ENCODE measurements at places on chromosomes 2 and 18.
A peak's percentile ranks its signal among the peaks of the same experiment; 100 is the strongest.

DNA sequence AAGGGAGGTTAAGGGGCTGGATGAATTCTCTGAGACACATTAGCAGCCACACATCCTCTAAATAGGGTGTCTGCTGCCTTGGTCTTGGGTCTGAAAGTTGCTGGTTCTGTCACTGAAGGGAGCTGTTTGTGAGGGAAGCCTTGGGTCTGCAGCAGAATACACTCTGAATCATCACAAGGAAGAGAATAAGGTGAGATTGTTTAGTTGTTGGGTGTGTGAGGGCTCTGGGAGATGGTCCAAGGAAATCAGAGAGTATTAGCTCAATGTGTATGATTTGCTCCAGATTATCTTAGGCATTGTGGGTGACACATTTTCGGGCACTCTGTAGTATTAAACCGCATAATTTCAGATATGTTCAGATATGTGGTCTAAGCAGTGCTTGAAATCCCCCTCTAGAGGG, 548.5 kb downstream of the SLC4A3 start:
- DNase-seq: no peak

GRCh38 chr2:8494151-8494550, 187.7 kb upstream of the ID2 start:
- no peak for DNase-seq

- DNase-seq: no peak
Observed at GRCh38 chr18:58860747-58861231, 3.9 kb upstream of the ZNF532 start.

- no peak for DNase-seq
Observed at GRCh38 chr18:614193-614592, 17.4 kb downstream of the CLUL1 start.

DNA sequence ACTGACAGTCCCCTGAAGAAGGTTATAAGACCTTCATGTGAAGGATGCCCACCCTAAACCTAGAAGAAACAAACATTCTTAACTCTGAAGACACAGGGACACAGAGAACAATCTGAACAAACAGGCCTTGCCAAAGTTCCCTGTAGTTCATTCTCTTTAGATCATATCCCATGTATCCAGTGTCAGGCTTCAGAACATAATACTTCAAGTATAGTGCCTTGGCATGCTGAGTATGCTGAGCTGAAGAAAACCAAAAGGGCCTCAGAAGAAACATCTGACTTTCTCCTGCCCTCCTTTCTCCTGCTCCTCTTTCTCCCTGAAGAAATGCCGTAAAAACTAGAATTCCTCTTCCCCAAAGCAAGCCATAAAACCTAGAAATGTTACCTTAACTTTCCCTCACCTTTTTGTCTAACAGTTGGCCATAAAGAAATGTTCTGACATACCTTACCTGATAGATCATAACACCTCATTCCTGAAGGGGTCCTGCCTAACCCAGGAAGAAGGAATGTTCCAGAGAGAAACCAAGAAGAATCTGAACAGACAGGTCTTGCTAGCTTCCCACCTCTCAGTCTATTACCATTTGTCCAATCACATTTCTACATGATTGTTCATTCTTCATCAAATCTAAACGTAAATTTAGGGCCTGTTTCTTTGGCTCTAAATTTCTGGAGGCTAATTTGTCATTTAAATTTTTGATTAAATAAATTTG, 160.1 kb upstream of the ZC3H15 start:
- DNase-seq: no peak

DNA sequence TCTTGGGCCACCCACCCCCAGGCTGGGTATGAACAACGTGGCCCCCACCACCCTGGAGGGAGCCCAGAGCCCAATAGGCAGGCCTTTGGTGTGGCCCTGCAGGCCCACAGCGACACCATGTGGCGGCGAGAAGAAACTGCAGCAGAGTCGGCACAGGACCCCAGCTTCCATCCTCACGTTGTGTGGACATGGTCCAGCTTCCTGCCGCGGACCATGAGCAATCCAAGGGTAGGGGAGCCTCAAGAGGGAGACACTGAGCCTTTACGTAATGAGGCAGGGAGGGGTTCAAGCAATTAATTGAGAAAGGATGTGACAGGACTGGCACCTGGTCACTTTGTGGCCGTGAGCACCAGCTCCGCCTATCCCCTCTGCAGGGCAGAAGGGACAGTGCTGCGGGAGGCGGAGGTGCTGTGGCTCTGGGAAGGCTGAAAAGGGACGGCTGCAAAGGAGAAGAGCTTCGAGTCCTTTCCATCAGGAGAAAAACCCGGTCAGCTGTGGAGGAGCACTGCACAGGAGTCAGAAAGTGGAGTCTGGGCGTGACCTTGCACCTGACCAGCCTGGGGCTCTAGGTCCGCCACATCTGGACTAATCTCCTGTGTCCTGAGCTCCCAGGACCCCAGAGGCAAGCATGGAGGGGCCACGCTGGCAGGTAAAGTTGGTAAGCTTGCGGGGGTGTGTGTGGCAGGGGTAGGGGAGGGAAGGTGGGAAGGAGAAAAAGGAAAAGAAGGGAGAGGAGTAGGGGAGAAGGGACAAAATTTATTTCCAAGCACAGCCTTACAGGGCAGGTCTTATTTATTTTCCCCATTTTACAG, 44.9 kb downstream of the TMEM37 start:
- DNase-seq: no peak

GRCh38 chr18:31250902-31251301, 67.1 kb upstream of the DSG1 start:
- no peak for DNase-seq

- no peak for DNase-seq
Observed at GRCh38 chr2:10217489-10218435, 84.9 kb upstream of the HPCAL1 start.

DNA sequence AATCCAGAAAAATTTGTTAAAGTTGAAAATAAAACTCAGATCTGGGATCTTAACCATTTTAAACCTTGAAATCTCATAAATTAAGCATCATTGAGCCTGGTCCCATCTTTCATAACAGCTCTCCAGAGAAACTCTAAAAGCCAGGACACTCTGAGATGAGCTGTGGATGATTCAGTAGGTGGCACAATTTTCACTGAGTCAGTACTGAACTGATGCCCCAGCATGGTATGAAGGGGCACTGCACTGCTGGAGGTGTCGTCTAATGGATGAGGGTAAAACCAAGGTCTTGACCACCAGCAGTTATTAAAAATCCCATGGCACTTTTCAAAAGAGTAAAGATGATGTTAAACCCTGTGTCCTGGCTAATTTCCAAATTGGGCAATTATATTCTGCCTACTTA, 170.6 kb downstream of the FIGN start:
- no peak for DNase-seq

DNA sequence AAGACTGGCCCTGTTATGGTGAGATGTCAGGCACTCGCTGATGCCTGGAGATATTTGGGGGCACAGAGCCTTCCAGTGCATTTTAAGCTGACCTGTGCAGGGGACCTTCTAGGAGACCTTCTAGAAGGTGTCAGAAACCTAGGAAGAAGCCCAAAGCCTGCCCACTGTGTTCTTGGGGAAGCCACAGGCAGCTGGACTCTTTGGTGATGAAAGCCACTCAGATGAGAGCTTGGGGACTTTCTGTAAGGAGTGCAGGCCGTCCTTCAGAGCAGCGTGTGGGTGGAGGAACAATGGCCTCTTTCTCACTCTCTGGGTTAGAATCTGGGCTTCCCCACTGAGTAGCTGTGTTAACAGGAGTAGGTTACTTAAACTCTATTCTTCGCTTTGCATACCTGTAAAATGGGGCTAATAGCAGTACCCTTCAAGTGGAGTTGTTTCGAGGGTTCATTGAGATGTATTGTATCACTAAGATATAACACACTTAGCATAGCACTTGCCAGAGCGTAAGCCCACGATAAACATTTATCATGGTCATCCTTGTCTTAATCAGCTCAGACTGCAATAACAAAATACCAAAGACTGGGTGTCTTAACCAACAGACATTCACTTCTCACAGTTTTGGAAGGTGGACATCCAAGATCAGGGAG, 322.3 kb upstream of the EPAS1 start:
- no peak for DNase-seq

- no peak for DNase-seq
Observed at GRCh38 chr2:164910101-164910899, 45.0 kb downstream of the SLC38A11 start.

- no peak for DNase-seq
Observed at GRCh38 chr2:162587674-162588305, 243.9 kb downstream of the GCA start.

GRCh38 chr18:5571666-5572065, 27.9 kb upstream of the EPB41L3 start:
- no peak for DNase-seq

DNA sequence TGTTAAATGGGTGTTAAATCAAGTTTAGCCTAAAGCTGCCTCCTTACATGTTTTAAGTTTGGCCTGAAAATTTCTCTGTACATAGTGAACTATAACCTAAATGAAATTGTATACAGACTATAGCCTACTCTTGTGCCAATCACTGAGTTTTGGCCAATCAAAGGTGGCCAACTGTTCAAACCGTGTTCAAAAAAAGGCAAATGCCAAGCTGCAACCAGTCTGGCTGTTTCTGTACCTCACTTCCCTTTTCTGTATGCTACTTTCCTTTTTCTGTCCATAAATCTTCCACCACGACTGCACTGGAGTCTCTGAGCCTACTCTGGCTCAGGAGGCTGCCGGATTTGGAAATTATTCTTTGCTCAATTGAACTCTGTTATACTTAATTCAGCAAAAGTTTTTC, 121.0 kb downstream of the SPOPL start:
- no peak for DNase-seq

- DNase-seq: no peak
Observed at GRCh38 chr18:50870138-50870845, 8.6 kb upstream of the ME2 start.

- no peak for DNase-seq
Observed at GRCh38 chr2:187552828-187553681, 1.2 kb downstream of the TFPI start.

- DNase-seq: no peak
Observed at GRCh38 chr2:129135017-129135416, 816.3 kb upstream of the HS6ST1 start.

DNA sequence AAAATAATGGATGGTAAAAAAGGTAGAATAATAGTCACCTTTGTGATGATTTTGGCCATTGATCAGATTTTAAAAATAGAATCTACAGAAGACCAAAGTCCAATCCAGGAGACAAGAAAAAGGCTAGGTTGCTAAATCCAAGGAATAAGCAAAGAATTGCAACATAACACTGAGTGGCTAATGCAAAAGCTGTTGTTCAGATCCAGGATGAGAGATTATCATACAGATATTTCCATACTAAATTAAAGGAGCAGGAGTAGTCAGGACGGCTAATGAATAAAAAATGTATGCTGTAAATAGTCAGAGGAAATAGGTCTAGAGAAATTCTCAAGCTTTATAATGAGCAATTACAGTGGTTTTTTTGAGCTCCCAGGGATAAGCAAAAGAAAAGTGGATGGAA, 745.9 kb upstream of the ACVR2A start:
- DNase-seq: no peak

DNA sequence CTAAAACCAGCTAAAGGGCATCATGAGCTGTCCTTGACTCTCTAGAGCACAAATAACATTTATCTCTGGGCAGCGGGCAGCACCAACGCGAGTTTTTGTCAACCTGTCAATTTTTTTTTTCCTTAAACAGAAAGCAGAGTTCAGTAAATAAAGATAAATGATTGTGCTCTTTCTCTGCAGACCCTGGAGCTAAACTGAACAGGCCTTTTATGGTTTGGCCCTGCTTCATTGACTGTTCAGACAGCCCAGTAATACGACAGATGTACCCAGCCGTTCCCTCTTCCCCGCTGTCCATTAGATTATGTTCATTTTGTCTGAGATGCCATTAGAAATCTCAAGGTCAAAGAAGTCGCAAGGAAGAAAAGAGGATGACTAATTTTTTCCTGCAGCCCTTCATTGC, 280.5 kb upstream of the PIK3C3 start:
- DNase-seq: no peak

GRCh38 chr18:10057894-10058791, 144.3 kb downstream of the VAPA start:
- DNase-seq: no peak

- no peak for DNase-seq
Observed at GRCh38 chr2:20994130-20994529, 49.7 kb downstream of the APOB start.

DNA sequence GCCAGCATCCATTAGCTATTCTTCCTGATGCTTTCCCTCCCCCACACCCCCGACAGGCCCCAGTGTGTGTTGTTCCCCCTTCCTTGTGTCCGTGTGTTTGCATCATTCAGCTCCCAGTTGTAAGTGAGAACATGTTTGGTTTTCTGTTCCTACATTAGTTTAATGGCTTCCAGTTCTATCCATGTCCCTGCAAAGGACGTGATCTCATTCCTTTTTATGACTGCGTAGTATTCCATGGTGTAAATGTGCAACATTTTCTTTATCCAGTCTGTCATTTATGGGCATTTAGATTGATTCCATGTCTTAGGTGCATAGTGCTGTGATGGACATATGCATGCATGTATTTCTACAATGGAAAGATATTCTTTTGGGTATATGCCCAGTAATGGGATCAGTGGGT, 104.7 kb downstream of the TMEM185B start:
- no peak for DNase-seq

DNA sequence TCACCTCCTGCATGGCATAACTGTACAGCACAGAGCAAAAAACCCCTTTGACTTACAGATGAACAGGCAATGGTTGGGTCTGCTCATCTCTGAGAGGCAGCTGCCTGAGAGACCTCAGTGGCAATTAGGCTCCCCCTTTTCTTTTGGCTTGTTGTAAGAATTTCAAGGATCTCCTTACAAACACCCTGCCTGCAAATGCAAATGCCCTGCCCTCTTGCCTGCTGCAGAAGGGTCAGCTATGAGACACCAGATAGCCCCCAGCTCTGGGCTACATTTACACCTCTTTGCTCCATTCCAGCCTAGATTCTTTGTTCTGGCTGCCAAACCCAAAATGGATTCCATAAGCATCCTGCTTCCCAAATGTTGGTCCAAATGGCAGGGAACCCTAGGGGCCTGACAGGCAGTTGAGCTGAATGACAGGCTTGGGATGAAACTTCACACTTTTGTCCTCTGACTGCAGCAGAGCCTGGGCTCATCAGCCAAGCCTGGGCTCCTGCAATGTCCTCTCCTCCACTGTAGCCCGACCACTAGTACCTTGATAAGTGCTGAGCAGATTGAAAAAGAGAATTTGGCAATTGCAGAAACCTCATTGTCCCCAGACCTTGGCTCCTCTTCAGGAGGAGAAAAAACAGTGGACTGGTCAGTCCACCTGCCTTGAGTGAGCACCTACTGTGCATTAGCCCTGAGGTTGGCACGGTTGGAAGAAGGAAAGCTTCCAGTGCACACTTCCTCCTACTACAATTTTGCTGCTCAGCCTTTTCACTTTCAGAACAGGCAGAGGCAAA, 678.3 kb downstream of the BCL11A start:
- no peak for DNase-seq

- no peak for DNase-seq
Observed at GRCh38 chr2:54559593-54560145, 103.5 kb downstream of the SPTBN1 start.

- DNase-seq: no peak
Observed at GRCh38 chr2:128641421-128642080, 322.9 kb upstream of the HS6ST1 start.

- peak; percentile 52 for DNase-seq
Observed at GRCh38 chr18:49814147-49814499, 790 bp upstream of the ACAA2 start.
